ENCODE measurements at places on chromosomes 2 and 18. TPM values are rescaled to one million over a fixed set of nuclear protein-coding genes. Genes with fewer than 3 reads are reported as not detected.

DNA sequence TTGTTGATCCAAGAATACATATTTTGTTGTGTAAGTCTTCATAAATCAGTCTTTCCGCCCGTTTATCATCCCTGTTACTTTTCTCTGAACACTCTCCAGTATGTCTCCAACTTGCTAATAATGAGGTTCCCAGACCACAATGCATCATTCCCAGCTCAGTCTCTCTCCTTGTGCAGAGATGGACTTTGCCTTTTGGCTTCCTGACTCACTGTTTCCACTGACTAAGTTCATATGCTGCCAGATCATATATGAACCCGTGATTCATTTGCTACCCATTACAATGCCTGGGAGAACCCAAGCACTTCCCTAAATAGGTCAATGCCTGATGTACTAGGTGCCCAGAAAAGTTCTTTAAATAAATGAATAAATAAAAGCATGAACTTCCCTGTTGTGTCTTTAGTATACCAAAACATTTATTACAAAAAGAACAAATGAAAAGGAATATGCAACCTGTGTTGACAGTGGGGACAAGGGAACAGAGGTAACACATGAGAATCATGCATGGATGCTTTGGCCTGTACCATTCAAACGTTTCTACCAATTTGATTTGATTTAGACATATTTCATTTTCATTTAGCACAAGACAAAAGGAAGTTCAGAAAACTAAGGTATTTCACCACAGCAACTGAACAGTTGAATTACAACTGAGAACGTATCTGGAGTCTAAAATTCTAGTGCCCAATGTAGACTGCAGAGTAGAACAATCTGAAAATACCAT is 215.4 kb upstream of the HNRNPA3 start:
- DNase-seq, result no peak

Gene COBLL1
- total RNA-seq, result 0.04 TPM

DNA sequence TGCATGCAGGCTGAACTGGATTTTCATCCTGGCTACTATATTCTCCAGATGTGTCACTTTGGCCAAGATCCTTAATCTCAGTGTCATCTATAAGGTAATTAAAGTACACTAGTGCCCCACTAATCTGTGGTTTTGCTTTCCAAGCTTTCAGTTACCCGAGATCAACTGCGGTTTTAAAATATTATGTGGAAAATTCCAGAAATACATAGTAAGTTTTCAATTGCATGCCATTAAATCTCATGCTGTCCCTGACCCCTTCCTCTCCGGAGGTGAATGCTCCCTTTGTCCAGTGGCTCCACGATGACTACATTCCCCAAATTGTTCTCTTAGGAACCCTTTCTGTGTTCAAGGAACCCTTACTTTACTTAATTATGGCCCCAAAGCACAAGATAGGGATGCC is 5.3 kb upstream of the TYMS start:
- DNase-seq, result no peak

- no peak for DNase-seq
Measured at GRCh38 chr2:28927469-28927868, 33.0 kb downstream of the WDR43 start.

DNA sequence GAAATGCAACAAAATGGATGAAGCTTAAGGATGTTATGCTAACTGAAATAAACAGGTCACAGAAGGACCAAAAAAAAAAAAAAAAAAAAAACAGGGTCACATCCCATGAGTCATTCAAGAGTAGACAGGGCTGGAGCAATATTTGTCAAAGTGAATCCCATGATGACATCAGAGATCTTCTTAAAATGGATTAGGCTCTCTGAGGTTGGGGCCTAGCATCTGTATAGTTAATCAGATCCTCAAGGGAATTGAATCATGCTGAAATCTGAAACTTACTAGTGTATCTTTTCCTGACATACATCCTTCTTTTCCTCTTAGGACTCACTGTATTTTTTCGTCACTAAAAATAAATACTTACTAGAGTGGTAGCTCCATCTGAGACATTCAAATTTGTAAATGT is 380.6 kb upstream of the NXPH2 start:
- DNase-seq, result no peak

Gene GALNT5
- 0.10 TPM for total RNA-seq

Gene TDRD15
- total RNA-seq, result not detected

DNA sequence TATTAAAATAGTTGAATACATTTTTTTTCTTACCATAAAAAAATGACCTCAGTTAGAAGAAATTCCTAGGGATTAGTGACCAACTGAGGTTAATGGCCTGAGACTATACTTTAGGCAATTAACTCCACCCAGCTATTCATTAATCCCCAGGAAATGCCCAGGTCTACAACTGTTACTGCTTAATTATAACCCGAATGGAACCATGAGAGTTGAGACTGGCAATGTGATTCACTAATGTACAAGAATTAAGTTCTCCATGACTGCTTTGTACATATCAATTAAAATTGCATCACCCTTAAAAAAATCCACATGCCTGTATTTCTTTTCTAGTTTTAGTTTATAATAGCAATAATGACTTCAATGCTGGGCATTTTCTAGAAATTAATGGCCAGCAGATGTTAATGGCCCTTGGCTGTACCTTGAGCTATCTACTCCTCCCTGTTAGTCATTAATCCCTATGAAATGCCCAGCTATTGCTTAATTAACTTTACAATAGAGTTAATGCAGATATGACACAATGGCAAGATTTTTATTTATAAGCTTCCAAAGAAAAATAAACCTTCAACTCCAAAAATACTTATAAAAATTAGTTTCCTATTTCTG is 44.1 kb downstream of the ERBB4 start:
- DNase-seq, result no peak

DNA sequence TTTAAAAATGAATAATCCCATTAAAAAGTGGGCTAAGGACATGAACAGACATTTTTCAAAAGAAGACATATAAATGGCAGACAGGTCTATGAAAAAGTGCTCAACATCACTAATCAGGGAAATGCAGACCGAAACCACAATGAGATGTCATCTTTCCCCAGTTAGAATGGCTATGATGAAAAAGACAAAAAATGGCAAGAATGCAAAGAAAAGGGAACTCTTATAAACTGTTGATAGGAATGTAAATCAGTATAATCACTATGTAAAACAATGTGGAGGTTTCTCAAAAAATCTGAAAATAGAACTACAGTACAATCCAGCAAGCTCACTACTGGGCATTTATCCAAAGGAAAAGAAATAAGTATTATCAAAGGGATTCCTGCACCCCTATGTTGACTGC is 169.2 kb downstream of the METTL4 start:
- no peak for DNase-seq

- DNase-seq, result no peak
Measured at GRCh38 chr2:142868229-142868762, 9.2 kb upstream of the KYNU start.

Gene REV1
- 45.8 TPM for total RNA-seq

Gene GCKR
- not detected for total RNA-seq

Gene TOGARAM2
- 0.36 TPM for total RNA-seq

Gene GNAL
- 0.53 TPM for total RNA-seq

GRCh38 chr2:47021301-47022009 is 105.8 kb upstream of the MCFD2 start:
- DNase-seq, result no peak

Gene FAM110C
- total RNA-seq, result 0.48 TPM

DNA sequence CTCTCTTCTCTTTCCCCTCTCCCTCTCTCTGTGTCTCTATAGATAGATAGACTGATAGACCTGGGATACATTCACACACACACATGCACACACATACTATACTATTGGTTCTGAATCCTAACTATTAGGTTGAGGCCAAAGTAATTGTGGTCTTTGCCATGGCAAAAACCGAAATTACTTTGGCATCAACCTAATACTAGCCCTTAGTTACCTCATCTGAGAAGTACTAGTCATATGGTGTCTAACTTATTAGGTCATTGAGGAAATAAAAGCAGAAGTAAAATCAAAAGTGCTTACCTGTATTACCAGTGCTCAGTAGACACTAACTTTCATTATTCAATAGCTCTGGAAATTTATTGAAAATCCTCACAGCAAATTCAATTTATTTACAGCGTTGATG is 451.5 kb downstream of the EPHA4 start:
- DNase-seq, result no peak

DNA sequence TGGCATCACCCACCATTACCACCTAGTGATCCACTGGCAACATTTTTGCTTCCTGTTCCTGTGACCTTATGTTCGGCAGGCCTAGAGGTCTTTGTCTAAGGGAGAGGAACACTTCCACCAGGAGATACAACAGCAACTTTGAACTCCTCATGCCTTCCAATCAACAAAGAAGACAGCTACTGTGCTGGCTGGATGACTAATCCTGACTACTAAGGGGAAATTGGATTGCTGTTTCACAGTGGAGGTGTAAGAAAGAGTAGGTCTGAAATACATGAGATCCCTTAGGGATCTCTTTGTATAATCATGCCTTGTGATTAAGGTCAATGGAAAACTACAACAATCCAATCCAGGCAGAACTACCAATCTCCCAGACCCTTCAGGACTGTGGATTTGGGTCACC is 45.2 kb downstream of the EIF2AK3 start:
- no peak for DNase-seq

GRCh38 chr2:140892911-140893637 is 1237.7 kb downstream of the LRP1B start:
- DNase-seq, result no peak

DNA sequence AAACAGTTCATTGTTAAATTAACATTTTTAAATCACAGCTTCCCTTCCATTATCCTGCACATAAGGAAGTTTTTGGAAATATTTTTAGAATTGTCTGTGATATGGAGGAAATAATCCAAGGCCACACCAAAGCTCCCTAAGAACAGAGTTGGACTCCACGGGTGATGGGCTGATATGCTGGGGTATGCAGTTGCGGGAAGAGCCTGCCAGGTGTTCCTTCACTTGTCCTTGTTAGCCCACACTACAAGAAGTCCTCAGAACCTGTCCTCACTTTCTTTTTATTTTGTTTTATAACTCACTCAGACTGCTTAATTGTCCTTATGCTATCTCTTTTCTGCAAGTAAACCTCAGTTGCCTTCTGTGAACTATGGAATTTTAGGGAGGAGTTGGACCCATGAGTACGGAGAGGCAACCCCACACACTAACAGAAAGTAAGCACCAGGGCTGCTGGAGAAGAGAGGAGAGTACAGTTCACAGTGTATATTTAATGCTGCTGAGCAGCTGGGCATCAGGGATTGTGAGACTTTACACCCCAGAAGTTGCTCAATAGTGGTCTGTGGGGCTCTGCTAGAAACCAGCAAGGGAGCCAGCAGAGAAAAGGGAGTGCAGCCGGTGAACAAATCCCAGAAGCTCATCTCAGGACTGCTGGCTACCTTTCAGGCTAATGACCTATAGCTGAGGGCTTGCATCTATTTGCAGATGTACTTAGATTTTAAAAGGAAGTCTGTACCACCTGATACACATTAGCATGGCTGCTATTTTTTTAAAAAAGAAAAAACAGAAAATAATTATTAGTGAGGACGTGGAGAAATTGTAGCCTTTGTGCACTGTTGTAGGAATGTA is 280.1 kb upstream of the STON1 start:
- no peak for DNase-seq

Gene TANC1
- 1.8 TPM for total RNA-seq

DNA sequence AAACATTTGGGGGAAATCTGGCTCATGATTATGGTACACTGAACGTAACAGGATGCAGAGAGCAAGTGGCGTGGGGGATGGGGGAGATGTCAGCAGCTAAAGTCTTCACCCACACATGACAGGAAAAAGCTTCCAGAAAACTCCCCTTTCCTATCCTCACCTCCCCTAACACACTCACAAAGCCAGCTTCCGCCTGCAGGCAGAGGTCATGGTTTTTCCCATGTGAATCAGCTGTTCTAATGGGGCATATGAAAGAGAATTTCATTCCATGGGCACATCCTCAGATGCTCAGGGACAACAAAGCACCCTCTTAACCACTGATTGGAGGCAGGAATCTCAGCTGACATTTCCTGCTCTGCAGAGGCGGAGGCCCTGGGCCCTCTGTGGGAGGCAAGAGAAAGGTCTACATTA is 129.1 kb downstream of the TSN start:
- DNase-seq, result no peak

Gene POU3F3
- not detected for total RNA-seq

DNA sequence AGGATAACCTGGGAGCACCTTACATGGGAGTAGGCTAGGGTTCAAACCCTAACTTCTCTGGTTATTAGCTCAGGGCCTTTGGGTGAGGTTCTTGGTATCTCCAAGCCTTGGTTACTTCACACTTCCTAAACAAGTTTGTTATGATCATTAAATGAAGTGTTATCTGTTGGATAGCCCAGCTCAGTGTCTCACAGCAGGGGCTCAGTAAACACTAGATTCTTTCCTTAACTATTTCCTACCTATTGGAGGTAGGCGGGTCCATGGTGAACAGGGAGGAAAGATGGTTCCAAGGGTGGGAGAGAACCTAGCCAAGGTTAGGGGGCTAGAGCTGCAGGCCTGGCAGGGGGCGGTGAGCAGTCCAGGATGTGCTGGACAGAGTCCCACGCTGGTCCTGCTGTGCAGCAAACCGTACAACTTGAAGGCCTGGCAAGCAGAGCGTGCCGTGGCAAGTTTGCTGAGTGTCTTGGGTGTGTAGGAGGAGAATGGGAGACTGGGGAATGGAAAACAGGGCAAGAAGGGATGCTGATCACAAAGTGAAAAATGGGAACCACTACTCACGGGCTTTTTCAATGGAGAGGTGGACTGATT is 259.1 kb downstream of the PRKCE start:
- no peak for DNase-seq

GRCh38 chr2:205628422-205628821 is 53.9 kb upstream of the NRP2 start:
- no peak for DNase-seq

Gene PASK
- 67.6 TPM for total RNA-seq

DNA sequence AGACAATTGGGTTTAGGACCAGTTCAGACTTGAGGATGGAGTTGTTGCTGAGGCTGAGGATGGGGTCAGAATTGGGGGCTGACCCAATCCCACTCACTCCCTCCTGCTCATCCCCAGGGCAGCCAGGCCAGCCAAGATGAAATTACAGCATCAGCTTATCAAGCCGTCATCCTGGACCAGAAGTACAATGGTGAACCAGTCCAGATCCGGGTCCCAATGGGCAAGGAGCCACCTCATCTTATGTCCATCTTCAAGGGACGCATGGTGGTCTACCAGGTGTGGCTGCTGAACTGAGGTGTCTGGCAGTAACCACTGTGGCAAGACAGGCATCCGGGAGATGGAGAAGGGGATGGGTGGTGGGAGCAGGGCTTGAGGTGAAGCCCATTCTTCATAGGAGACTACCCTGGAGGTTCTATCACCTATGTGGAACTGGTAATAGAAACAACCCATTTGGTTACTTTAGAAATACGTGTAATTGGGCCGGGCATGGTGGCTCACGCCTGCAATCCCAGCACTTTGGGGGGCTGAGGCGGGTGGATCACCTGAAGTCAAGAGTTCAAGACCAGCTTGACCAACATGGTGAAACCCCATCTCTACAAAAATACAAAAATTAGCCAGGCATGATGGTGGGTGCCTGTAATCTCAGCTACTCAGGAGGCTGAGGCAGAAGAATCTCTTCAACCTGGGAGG is 13.9 kb downstream of the VIL1 start:
- DNase-seq, result no peak

Gene CXCR1
- total RNA-seq, result not detected

Measured in activated naive CD4-positive, alpha-beta T cell treated with anti-CD3 and anti-CD28 coated beads, Interleukin-2, amount 50 U/mL, for 72 hours (primary cell).